ENCODE measurements at places on chromosomes 11 and 22.

DNA sequence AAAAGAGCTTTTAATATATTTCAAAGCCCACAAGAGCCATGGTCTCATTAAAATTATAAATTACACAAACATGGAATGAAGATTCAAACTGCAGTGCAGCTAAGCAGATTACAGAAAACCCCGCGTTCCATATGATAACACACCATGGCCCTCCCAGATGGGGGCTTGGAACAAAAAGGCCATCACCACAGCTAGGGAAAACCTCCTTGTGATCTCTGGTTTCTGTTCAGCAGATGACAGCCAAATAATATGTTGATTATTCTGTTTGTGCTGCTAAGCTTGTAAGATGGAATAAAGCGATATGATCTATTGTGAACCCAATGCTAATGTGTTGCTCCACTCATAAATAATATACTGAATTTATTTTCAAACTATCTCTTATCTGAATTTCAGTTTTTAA lies 28.5 kb downstream of the IMMP1L start:
- DNase-seq: no peak

DNA sequence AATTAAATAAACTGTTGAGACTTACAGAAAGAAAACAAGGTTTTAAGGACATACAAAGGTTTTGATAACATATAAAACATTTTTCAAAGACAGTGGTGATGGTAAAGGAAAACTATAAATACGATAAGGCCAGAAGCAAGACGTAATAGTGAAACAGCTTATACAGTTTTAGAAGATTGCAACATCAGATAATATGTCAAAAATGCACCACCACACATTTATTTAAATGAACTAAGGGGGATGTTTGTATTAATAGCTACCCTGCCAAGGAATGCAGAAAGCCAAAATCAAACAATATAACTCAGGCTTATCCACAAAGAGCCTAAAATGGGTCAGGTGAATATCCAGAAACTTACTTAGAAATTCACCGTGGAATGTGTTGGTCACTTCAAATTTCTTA lies 981.6 kb upstream of the FAT3 start:
- no peak for DNase-seq

GRCh38 chr22:19398206-19398605 lies 33.3 kb downstream of the HIRA start:
- no peak for DNase-seq

- no peak for DNase-seq
Observed at GRCh38 chr11:57230791-57231538, 6.1 kb downstream of the APLNR start.

- no peak for DNase-seq
Observed at GRCh38 chr11:97856666-97857065, 1164.1 kb upstream of the CNTN5 start.

DNA sequence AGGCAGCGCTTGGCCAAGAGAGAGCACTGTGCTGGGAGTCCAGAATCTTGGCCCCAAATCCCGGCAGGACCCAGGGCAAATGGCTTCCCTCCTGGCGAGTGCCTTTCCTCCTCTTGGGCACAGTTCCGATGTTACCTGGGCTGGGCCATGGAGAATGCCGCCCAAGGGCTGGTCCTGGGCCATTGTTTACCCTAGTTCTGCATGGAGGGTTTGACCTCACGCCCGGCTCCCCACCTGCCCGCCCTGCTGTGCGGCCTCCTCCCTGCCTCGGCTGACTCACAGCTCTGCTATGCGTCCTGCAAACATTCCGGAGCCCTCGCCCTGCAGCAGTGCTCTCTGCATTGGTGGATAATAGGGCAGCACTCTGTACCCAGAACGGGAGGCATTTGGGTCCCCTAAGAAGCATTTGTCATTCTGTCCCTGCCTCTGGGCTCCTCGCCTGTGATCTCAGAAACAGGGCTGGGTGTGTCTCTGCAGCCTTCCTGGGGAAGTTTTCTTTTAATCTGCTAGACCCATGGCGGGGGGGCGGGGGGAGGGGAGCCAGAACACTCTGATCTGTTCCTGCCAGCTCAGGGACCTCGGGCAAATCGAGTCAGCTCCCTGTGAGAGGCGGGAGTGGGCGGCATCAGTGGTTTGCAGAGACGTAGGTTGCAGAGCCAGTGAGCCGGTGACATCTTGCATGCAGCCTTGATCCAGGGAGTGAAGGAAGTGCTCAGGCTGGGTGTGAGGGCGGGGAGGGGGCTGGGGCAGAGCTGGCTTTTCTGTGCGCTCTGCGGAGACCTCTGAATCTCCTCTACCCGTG lies 32.9 kb upstream of the SMIM38 start:
- no peak for DNase-seq

- DNase-seq: no peak
Observed at GRCh38 chr11:108959105-108959761, 294.4 kb downstream of the DDX10 start.

DNA sequence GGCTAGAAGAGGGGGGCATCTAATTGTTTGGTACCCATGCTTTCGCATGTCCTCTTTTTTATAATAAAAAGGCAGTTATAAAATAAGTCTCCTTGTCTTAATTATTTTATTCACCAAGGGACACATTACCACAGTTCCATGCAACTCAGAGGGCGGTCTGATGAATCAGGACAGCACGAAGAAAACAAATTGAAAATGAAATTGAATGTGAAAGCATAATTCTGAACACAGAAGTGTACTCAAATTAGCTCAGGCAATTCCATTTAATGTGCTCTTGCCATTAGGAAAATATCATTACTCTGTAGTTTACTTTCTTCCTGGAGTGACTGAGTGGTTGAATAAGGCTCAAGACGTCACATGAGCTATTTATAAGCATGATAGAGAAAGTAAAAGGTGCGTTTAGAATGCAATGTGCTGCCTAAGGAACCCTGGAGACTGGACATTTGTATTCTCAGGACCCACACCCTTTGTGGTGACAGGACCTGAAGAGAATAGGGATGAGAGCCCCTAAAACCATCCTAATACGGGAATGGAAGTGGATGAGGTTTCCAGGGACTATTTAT lies 59.6 kb downstream of the MTNR1B start:
- DNase-seq: no peak

DNA sequence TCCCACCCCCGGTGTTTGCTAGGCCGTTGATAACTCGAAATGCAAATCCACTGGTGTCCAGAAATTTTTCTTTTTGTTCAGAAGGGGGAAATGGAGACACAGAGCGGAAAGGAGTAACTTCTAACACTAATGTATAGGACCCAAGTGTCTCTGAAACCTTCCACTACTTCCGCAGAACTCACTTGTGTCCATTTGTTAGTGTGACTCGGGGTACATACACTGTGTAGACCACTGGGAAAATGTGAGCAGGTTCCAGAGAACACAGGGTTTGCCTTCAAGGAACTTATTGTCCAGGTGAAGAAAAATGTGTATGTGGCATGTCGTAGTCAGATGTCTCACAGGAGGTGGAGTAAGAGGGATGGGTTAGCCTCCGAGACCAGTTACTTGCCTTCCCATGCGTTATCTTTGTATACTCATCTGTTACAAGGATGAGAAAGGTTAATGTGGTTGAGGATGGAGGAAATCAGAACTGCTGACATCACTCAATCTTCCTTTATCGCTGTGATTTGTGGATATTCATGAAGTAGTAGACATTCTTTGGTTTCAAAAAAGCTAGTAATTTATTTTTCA lies 857 bp downstream of the ARCN1 start:
- no peak for DNase-seq

DNA sequence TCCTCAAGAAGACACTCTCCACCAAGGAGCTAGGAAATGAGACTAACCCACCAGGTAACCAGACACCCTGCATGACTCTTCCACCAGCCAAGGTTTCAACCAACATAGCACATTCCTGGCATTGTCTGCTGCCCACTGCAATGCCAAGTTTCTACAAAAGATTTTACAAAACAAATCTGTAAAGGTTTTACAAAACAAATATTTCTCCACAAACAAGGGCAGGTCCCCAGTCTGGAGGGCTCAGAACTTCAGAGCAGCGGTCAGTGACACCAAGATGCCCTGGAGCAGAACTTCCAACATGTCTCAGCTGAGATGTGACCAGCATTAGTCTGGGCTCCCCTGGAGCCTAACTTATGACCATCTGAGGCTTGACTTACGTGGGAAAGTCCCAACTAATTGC lies 14.0 kb downstream of the GALNT18 start:
- DNase-seq: no peak

- DNase-seq: no peak
Observed at GRCh38 chr22:32829451-32829851, 27.9 kb downstream of the TIMP3 start.

- DNase-seq: no peak
Observed at GRCh38 chr11:10688401-10688800, 5.2 kb downstream of the IRAG1 start.

DNA sequence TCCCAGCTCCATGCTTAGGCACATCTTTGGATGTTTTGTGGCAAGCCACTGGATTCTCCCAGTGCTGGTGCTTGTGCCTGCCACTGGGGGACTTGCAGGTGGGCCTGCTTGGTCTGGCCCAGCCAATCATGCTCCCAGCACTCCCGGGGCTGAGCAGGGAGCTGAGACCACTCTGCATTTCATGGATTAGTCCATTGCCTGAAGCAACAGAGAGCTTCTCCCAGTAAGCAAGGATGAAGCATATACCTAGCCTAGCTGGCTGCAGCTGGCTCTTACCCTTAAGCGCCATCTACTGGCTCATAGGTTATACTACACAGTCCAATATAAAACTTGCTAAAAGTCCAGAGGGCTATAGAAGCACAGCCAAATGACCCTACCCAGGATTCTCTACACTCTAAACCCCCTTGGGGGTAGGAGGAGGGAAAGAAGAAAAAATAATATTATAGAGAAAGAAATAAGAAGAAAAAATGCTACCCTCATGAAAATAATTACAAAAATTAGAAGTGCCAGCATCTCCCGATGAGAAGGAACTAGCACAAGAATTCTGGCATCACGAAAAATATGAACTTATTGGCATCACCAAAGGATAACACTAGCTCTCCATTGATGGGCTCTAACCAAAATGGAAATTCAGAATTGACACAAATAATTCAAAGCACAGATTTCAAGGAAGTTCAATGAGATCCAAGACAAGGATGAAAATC lies 275.3 kb downstream of the C11orf87 start:
- DNase-seq: no peak

DNA sequence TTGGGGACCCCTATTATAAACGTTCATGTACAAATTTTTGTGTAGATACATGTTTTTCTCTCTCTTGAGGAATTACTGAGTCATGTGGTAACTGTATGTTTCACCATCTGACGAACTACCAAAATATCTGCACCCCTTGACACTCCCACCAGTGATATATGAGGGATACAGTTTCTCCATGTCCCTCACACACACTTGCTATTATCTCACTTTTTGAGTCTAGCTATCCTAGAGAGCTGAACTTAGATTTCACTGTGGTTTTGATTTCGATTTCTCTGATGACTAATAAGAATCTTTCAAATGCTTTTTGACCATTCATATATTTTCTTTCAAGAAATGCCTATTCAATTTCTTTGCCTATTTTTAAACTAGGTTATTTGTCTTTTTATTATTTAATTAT lies 200.2 kb downstream of the PGR start:
- DNase-seq: no peak

- no peak for DNase-seq
Observed at GRCh38 chr22:46867106-46867505, 104.7 kb downstream of the TBC1D22A start.

- no peak for DNase-seq
Observed at GRCh38 chr11:62974848-62975522, 9.8 kb downstream of the SLC22A6 start.

- no peak for DNase-seq
Observed at GRCh38 chr11:107665018-107665417, 46.8 kb downstream of the SLN start.

- DNase-seq: no peak
Observed at GRCh38 chr22:27135031-27135981, 477.9 kb downstream of the MIAT start.

DNA sequence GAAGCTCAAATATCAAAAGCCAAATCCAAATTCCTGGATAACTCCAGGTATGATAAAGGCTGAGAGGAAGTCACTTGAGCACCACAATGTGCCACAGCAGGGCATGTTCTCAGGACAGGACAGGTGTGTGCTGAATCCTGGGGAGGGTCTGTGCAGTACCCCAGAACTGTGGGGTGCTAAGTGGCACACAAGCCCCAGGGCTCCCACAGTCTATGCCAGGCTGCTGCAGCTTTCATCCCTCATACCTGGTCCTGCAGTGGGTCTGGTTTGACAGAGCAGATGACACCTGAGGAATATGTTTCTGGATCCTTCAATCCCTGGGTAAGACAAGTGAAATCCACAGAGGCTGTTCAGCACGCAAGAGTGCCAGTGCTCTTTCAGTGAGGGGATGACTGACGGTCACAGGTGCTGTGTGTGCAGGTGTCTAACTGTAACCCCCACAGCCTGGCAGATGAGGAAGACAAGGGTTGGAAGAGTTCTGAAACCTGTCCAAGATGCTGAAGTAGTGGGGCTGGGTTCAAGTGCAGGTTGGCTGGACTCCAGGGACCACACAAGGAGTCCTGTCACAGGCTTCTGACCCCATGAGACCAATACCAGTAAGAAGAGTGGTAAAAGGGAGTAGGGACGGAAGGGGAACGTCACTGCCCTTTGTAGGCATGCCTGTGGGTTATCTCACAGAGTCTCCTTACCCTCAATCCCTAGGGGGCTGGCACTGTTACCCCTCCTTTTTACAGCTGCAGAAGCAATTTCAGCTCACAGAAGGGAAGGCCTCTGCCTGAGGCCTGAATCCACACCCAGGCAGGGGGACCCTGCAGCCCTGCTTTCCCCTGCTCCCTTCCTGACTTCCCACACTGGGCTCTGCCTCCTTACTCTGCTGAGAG lies 14.1 kb downstream of the SERPIND1 start:
- no peak for DNase-seq

DNA sequence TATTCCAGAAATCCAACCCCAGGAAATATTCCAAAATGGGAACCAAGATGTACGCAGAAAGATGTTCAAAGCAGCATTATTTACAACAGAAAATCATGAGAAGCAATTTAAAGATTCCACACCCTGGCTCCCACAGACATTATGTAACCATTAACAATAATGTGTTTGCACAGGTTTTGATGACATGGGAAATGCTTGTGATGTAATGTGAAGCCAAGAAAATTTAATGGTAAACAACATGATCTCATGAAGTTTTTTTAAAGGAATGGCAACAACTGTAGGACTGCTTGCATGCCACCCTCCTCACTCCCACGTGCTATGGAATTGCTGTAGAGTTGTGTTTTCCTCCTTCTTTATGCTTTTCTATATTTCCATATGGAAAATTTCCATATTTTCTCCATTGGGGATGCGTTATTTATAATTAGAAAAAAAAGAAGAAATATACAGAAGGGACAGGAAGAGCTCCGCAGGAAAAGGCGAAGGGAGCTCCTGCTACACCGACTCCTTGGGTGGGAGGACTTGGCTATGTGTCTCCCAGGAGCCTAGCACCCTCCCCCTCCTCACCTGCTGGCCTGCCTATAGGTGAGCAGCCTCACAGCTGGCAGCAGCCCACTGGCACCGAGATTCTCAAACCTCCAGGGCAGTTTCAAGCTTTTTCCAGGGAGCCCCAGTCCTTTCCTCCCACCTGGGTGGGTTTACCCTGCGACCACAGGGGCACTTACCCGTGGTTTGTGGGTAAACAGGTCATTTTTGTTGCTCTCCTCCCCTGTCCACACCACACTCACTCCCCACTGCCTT lies 20.9 kb downstream of the LRFN4 start:
- DNase-seq: no peak

GRCh38 chr22:48689206-48689605 lies 1138.5 kb downstream of the BRD1 start:
- no peak for DNase-seq
